NCI-H345 (cell line): ENCODE measurements at places on chromosomes 12 and 14.

DNA sequence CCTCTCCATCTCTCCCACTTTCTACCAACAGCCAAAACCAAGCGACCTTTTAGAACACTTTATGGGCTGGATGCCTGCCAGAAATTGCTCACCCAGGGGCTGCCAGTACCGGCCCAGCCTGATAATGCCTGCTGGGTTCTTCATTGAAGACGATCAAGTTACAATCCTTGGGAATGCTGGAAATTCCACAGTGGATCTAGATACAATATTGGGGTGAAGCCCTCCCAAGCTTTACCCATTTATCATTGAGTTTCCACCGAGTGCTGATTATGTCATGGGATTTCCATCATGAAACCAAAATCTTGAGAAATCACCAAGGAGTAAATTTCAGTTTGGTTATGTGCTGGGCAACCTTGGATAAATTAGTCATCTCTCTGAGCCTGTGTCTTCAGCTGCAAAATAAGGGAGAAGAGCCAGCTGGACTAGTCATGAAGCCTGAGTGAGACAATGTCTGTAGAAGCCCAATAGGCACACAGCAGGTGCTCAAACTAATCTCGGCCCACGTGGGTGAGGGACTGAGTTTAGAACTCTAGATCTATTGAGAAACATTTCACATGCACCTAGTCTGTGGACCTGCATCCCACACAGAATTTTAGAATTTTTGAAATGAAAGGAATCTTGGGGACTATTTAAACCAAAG is 75.5 kb upstream of the CLMN start:
- DNase-seq: no peak

GRCh38 chr12:11886339-11886738 is 184.4 kb upstream of the BCL2L14 start:
- DNase-seq: no peak

DNA sequence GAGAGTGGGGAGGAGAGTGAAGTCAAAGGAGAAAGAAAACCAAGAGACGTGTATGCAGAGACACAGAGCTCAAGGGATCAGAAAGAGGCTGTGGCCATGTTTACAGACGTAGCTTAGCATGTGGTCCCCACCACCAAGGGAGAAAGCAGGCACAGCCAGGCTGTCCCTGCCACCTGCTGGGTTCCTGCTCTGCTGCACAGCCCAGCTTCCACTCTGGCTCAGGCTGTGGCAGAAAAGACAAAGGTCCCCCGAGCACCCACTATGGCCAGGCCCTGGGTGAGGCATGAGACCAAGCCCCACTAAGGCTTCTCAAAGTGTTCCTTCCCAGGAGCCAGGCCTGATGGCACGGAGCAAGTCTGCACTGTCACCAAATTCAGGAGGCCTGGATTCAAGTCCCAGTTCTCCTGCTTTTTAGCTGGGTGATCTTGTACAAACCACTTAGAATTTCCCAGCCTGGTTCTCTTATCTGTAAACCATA is 25.9 kb upstream of the COL2A1 start:
- DNase-seq: no peak

- DNase-seq: no peak
Observed at GRCh38 chr12:110845339-110845682, 1.5 kb upstream of the CCDC63 start.

- DNase-seq: no peak
Observed at GRCh38 chr12:1935700-1936378, 17.4 kb upstream of the CACNA2D4 start.

GRCh38 chr12:43988838-43989560 is 153.1 kb downstream of the TMEM117 start:
- DNase-seq: no peak

DNA sequence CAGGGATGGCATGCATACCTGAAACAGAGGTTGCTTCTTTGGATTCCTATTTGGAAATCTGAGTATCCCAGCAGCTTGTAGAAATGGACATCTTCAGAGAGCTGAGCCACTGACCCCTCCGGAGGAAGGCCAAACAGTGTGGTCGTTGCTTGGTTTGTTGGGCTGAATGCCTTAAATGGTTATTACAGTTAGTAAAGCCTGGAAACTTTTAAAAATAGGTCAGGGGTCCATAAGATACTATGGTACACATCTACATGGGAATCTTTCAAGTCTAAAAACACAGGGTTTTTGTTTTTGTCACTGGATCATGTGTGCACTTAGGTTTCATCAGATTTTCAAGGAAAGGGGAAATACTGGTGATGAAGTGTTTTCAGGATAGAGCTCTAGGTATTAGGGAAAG is 7.7 kb downstream of the DYRK2 start:
- DNase-seq: no peak

- peak; percentile 80 for DNase-seq
Observed at GRCh38 chr14:93880021-93880820, 46.9 kb upstream of the FAM181A start.

- DNase-seq: peak; percentile 64
Observed at GRCh38 chr12:123271001-123271668, 521 bp downstream of the CDK2AP1 start.

DNA sequence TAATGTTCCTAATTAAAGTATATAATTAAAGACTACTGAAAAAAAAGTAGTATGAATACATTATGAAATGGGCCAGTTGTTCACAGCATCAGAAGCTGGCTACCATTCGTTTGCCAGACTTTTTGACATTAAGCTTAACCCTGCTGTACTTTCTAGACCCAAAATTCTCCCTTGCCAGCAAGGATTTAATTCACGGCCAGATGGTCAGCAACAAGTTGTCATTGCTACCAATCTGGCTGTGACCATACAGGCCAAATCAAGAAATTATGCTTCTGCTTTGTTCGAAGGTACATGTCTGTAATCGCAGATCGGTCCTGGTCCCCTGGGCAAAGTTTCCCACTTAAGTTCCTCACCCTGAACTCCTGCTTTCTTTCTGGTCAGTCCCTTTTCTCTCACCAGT is 217.7 kb upstream of the ATXN7L3B start:
- no peak for DNase-seq

GRCh38 chr14:93308686-93309345 is 24.0 kb downstream of the BTBD7 start:
- DNase-seq: no peak

GRCh38 chr12:29752121-29752520 is 31.6 kb downstream of the TMTC1 start:
- DNase-seq: no peak

DNA sequence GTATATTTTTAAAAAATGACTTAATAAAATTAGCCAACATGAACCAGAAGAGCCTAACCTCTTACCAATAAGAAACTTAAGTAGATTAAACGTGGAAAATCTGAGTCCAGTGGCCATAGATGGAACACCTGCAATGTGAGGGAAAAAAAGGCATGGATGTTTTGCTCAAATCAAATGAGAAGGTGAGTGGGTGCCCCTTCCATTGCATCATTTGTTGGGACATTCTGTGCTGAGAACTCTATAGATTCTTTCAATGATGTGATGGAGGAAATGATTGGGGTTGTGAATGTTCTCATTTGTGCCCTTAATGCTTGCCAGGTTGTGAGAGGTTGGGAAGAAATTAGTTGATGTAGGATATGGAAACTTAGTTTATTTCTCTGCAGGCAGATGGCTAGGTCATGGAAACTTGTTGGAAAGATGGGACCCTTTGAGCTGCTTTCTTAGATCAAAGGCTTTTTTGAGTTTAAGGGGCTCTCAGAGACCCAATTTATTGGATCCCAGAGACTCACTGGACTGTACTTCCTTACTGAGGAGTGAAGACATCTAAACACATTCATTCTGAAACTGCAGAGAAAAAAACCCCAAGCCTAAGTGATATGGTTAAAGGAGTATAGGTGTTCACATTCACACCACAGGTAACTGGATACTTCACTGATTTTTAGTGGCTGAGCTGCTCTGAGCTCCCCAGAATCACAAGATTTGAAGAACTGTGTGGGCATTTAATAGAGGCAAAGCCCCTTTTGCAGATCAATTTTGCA is 95.9 kb downstream of the DACT1 start:
- DNase-seq: no peak

GRCh38 chr14:50116966-50117365 is 594 bp upstream of the VCPKMT start:
- no peak for DNase-seq

GRCh38 chr12:67804168-67804567 is 155.6 kb downstream of the DYRK2 start:
- no peak for DNase-seq

- no peak for DNase-seq
Observed at GRCh38 chr14:76753541-76754198, 7.6 kb upstream of the VASH1 start.

GRCh38 chr12:38689195-38689594 is 216.2 kb downstream of the CPNE8 start:
- DNase-seq: no peak

DNA sequence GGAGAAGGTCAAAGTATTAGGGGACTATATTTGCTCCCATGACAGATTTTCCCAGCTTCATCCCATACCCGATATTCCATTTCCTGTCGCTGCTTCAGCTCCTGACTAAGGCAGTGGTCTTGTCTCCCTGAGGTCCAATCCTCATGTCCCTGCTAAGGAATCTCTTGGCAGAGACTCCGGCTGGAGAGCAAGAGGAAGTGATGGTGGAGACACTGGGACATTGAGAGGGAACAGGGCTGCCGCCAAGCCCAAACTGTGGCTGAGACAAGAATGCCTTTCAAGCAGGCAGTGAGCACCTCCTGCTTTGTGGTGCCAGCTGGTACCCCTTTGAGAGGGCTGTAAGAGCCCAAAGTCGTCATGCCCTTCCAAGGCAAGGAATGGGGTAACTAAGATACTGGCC is 5.5 kb downstream of the SP7 start:
- no peak for DNase-seq

DNA sequence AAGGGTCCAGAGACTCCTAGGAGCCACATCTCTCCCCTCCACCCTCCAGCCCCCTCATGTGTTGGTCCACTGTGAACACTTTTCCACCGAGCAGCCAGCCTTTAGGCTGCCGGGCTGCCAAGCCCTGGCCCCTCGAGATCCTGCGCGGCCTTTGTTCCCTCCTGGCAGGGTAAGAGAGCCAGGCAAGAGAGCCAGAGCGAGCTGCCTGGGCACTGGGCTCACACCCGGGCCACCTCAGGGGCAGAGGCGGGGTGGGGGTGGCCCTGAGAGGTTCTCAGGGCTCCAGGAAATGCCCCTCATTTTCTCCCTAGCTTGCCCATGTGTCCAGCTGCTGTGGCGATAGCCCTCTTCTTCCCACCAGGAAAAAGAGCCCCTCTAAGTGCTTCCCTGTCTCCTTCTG is 44.8 kb downstream of the LTBP2 start:
- DNase-seq: no peak

DNA sequence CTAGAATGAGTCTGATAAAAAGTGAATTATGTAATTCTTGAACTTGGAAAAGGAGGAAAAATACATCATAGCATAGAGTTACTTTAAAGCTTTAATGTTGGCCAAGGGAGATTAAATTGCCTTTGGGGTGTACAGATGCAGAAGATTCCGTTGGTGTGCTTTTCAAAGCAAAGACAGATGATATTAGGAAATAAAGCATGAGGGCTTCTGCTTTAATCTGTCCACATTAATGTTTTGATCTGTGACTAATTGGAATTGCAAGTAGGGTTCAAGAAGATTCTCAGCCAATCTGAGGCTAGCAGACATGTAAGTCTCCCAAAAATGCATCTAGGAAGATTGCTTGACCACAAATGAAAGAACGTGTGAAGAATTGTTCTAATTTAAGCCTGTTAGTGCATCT is 35.2 kb downstream of the LGR5 start:
- DNase-seq: no peak

GRCh38 chr14:51682411-51682810 is 30.7 kb downstream of the FRMD6 start:
- DNase-seq: no peak

DNA sequence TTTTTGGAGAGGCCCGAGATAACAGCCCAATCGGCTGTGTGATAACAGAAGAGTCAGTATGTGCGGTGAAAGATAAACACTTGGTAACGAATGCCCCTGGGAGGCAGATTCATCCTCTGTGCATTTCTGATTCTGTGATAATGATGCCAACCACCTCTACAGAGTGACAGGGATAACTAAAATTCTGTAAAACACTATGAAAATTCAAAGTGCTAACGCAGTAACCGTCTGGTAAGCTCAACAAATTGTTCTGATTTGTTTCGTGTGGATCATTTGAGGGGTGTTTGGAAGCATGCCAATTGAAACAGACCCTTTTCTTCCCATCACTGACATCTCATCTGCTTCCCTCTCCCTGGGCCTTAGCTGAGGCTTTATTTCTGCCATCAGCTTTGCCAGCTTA is 76.3 kb downstream of the ESR2 start:
- no peak for DNase-seq

DNA sequence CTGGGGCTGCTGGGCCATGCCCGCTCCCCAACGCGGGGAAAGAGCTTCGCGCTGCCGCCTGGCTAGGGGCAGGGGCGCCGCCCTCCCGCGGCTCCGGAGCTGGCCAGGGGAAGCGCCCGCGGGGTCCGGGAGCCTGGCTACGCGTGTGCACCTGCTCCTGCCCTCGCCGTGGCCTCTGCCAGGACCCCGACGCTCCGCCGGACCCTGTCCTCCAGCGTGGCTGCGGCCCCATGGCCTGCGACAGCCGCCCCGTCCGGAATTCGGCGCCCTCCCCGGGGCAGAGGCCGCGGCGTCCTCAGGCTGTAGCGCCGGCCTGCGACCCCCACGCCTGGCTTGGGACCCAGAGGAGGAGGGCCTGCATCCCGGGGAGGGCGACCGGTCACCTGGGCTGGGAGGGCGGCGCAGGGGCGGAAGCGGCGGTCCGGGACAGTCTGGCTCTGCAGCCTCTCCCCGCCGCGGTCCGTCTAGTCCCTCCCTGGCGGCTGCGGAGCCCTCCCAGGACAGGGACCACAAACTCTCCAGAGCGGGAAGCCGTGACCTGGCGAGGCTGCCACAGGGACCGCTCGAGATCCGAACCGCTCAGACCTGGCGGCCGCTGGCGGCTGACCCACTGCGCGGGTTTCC is 85.6 kb downstream of the ALG10 start:
- DNase-seq: no peak

DNA sequence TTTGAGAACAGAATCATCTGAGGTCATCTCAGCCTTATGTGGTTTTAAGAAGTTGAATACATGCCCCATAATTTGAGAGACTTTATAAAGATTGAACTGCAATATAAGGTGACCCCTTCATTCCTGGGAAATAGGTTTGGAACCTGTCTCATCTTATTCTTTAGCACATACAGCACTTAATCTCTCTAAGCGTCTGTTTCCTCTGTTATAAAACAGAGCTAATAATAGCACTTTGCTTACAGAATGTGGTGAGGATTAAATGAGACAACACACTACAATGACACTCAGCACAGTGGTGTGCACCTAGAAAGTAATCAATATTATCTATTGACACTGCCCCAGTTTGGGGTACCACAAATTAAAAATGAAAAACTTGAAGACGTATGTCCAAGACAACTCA is 102.1 kb downstream of the DUSP6 start:
- no peak for DNase-seq

DNA sequence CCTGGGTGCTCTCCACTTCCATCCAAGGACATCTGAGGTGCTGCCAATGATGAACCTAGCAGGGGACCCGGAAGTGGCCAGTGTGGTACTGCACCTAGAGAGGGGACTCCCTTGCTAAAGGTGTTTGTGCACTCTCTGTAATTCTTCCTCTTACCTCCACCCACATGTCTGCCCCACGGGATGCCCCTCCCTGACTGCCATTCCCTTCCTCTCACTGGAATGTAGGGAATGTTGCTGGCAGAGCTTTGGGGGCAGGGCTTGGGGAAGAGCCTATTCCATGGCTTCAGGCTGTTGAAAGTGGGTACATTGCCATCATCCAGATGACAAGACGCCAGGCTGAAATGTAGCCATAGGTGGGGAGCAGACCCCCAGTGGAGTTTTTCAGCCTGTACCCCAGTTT is 153.2 kb downstream of the SMOC1 start:
- DNase-seq: no peak

- DNase-seq: no peak
Observed at GRCh38 chr14:103074729-103075367, 9.2 kb upstream of the LBHD2 start.

GRCh38 chr12:110758922-110759321 is 16.2 kb upstream of the PPP1CC start:
- no peak for DNase-seq
